CD14-positive monocyte (primary cell): ENCODE measurements at places on chromosomes 3 and 15.

DNA sequence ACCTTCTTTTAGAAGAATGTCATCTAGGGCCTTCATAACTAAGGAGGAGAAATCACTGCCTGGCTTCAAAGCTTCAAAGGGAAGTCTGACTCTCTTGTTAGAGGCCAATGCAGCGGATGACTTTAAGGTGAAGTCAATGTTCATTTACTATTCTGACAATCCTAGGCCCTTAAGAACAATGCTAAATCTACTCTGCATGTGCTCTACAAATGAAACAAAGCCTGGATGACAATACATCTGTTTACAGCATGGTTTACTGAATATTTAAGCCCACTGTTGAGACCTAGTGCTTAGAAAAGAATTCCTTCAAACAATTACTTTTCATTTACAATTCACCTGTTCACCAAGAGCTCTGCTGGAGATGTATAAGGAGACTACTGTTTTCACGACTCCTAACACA is 160.4 kb upstream of the EPHA3 start:
- DNase-seq = no peak

DNA sequence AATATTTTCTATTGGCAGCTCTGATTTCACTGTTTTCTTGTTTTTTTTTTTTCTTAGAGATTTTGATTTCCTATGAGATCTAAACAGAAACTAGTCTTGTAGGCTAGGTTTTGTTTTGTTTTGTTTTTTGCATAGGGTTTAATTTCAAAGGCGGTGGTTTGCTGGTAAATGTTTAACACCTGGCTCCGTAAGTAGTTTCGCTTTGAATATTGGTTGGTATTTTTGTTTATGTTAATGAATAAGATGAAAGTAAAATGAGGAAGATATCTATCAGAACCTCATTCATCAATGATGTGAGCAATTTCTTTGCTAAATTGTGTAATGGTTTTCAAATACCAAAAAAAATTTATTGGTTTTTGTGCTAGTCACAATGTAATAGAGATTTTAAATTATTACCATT is 39.7 kb upstream of the TM4SF1 start:
- no peak for DNase-seq

- DNase-seq = peak; percentile 33
Observed at GRCh38 chr3:100073714-100074307, 40.5 kb downstream of the FILIP1L start.

GRCh38 chr3:37074178-37074577 is 80.9 kb downstream of the MLH1 start:
- no peak for DNase-seq

DNA sequence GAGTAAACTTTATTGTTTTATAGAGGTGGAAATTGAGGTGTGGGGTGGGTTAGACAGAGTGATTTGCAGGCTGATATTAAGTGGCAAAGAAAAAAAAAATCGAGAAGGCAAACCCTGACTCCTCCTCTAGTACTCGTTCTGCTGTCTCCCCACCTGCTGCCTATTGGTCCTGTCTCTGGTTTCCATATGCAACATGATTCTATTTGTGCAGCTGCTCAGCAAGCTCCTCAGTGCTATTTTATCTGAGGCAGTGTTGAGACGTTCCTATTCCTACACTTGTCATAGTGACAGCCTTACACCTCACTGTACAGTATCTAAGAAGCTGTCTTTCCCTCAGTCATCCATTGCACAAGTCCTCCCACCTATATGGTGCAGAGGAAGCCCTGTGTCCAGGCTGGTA is 45.1 kb downstream of the RSL24D1 start:
- DNase-seq = no peak

GRCh38 chr3:18301781-18302180 is 123.4 kb downstream of the SATB1 start:
- no peak for DNase-seq

DNA sequence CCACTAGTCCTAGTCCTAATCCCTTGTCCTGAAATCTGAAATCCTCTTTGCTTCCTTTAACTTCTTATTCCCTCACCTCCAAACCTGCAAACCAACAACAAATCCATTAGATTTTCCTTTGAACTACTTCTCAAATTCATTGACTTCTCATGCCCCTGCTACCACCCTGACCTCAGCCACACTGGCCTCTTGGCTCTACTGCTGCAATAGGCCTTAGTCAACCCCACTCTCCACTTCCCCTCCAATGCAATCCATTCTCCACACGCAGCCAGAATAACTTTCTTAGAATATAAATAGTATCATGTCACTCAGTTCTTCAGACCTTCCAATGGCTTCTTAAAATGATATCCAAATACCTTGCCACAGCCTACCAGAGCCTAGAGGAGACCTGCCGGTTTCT is 131.1 kb upstream of the GADL1 start:
- no peak for DNase-seq

DNA sequence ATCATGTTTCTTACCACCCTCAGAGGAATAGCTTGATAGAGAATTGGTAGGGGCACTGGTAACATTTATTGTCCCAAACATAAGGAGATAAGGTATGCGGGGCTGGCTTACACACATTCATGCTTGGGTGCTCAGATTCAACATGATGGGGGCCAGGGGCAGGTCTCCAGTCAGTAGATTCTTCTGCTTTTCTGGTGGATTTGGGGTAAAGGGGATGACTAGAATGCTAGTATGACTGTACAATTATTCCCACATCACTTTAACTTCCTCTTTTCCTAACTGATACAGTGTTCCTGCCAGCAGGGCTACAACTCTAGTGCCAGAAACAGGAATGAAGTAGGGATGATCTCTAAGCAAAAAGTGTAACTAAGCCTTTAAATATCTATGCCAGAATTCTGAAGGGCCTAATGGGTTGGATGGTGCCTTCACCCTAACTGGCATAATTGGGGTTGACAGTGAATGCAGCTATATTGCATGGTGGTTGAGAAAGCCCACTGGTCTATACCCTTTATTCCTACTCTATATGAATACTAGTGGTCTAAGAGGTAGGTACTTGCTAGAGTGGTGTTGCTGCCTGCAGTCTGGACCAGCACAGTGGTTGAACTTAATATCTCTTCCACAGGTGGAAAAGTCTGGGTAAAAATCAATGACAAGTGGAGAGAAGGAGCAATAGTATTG is 117.4 kb downstream of the IL12A start:
- DNase-seq = peak; percentile 76

- no peak for DNase-seq
Observed at GRCh38 chr15:57158997-57159668, 217.2 kb upstream of the CGNL1 start.

- no peak for DNase-seq
Observed at GRCh38 chr15:70558406-70559264, 204.7 kb downstream of the UACA start.

- no peak for DNase-seq
Observed at GRCh38 chr3:94525043-94525442, 462.2 kb downstream of the NSUN3 start.

- DNase-seq = no peak
Observed at GRCh38 chr3:143132246-143132980, 12.8 kb downstream of the CHST2 start.

DNA sequence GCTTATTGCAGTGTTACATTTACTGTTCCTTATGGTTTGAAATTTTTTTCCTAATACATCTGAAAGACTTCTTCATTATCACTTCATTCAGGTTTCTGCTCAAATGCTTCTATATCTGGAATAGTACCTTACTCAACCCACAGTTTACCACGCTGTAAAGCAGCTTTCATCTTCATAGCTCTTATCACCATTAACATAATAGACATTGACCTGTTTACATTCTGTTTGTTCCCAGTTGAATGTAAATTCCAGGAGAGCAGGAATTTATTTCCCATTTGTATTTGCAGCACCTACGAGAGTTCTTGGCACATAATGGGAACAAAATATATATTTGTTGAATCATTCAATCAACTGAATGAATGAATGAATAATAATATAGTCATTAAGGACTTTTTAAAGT is 844.6 kb upstream of the ROBO1 start:
- no peak for DNase-seq

GRCh38 chr15:36208868-36209582 is 370.4 kb upstream of the CDIN1 start:
- no peak for DNase-seq

GRCh38 chr3:105139881-105140560 is 226.7 kb upstream of the ALCAM start:
- peak; percentile 24 for DNase-seq

DNA sequence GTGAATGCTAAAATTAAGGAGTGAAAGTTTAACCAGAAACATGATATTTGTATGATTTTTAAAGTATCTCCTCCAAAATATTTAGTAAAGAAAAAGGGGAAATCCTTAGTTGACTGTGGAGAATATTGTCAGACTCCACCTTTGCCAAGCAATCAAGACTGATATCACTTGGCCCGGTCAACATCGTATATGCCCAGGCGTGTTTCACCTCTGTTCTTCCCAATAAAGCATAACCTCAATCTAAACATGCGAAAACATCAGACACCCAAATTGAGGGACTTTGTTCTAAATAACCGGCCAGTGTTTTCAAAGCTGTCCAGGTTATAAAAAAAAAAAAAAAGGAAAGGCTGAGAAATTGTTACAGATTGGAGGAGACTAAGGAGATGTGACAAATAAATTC is 54.2 kb upstream of the PPP4R2 start:
- DNase-seq = no peak

DNA sequence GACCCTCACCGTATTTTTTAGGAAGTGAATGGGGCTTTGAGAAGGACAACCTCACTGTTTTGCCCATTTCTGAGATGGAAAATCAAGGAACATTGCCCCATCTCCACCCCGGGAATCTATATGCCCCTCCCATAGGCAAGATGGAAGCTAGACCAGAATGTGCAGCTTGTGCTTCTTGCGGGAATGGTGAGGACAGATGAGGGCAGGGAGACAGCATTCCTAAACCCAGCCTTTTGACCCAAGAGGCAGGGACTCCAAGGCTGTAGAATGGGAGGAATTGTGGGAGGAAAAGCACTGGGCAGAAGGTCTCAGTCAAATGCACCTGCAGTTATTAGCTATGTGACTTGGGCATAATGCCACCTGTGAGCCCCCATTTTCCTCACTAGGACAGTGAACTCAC is 66.9 kb downstream of the SMAD3 start:
- DNase-seq = no peak

DNA sequence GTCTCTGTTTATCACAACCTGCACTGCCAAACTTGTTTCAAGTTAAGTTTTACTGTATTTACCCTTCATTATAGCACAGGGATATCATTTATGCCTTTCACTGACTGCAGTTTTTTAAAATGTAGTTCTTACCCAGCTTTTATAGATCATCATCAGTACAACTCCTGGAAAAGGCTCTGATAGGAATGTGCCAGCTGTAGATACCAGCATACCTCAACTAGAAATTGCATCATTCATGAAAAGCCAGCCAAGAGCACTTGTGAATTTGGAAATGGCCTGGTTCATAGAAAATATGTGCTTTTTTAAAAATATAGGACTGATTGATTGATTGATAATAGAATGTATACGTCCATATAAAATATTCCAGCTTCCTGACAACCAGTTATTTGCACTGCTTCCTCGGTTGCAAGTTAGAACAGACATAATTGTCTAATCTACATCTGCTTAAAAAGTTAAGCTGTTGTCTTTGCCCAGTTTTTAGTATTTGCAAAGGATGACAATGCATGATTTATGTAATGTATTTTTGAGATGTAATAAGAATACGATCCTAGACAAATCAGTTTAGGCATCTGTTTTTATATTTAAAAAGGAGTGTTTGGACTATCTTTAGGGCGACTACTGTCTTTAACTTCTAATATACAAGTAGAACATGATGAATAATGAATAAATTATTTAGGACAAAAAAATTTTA is 58.5 kb downstream of the DCUN1D1 start:
- no peak for DNase-seq

- no peak for DNase-seq
Observed at GRCh38 chr3:188680189-188680588, 491.6 kb upstream of the TPRG1 start.

- DNase-seq = no peak
Observed at GRCh38 chr15:26891448-26892181, 24.8 kb downstream of the GABRA5 start.

DNA sequence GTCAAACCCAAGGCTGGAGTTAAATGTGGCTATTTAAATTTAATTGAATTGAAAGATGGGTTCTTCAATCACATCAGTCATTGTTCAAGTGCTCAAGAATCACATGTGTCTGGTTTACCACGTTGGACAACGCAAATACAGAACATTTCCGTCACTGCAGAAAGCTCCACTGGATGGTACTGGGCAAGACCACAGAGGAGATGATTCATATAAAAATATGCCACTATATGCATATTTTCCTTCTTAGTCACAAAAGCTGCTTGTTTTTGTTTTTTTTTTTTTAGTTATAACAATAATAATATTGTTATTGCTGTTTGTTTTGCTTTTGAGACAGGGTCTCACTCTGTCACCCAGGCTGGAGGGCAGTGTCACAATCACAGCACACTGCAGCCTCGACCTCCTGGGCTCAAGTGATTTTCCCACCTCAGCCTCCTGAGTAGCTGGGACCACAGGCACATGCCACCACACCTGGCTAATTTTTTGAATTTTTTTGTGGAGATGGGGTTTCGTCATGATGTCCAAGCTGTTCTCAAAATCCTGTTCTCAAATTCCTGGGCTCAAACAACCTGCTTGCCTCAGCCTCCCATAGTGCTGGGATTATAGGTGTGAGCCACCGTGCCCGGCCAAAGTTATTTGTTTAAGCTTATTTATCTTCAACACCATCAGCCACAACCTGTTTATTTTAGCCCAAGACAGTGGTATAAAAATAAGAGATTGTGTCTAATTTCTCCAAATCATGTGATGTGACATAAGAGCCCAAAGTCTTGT is 19.4 kb downstream of the RTP3 start:
- DNase-seq = no peak

DNA sequence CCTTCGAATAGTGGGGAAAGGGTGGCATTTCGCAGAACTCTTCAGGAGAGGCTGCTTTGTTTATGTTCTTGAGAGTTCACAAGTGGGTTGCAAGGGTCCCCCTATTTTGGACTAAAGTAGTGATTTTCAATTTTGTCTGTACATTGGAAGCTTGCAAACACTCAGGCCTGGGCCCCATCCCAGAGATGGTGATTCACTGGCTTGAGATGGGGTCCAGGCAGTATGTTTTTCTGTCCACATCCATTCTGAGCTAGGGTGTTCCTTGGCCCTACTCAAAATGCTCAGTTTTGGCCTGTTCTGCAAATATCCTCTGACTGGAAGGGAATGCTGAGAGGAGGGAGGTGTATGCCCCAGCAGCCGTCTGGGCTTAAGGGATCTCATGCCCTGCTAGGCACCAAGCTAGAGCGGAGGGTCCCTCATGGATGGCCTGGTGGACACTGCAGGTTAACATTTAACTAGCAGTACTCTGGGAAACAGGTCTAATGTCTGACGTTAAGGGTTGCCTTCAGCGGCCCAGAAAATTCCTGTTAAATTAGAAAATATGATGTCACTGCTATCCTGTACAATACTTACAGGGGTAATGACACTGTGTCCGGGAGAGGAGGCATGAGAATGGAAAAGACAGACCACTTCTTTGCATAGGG is 181.4 kb downstream of the OPA1 start:
- DNase-seq = no peak

GRCh38 chr3:49025793-49026520 is 3.2 kb downstream of the IMPDH2 start:
- no peak for DNase-seq
